ENCODE measurements at places on chromosomes 6 and 20.

DNA sequence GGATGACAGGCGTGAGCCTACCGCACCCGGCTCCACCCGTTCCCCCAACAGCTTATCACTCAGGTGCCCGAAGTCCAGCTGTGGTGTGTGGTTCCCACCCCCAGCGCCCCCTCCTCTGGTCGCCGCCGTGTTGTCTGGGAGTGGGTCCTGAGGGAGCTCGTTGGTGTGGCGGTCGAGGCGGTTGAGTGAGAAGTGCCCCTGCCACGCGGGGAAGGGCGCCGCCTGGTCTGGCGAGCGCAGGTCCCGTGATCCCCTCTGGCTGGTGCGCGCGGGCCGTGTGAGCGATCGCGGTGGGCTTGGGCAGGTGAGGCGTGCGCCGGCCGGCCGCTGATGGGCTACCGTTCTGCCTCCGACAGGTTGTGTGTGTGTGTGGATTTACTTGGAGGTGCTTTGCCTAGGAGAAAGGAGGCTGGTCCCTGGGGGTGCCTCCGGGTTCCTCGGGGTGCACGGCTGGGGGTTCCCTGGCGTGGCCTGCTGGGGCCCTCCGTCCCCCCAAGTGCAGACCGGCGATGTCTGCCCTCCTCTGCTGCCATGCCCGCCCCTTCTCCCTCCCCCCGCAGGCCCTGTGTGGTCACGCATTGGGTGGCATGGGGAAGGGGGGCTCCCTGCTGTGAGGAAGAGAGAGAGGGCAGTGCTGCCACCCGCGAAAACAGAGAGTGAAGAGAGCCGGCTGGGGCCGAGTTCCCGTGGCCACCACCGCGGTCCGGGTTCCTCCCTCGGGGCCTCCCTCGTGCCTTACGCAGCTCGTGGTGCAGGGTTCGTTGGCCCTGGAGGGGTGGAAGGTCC is 336.0 kb upstream of the DEFB115 start:
- no peak for DNase-seq

GRCh38 chr20:16764560-16764959 is 16.4 kb downstream of the OTOR start:
- no peak for DNase-seq

GRCh38 chr20:24584078-24584477 is 114.6 kb downstream of the SYNDIG1 start:
- DNase-seq = no peak

GRCh38 chr20:61815678-61816077 is 250.0 kb downstream of the TAF4 start:
- DNase-seq = no peak

GRCh38 chr6:90885611-90886056 is 298.8 kb upstream of the MAP3K7 start:
- DNase-seq = no peak

- DNase-seq = no peak
Observed at GRCh38 chr6:168342636-168343035, 23.1 kb upstream of the DACT2 start.

DNA sequence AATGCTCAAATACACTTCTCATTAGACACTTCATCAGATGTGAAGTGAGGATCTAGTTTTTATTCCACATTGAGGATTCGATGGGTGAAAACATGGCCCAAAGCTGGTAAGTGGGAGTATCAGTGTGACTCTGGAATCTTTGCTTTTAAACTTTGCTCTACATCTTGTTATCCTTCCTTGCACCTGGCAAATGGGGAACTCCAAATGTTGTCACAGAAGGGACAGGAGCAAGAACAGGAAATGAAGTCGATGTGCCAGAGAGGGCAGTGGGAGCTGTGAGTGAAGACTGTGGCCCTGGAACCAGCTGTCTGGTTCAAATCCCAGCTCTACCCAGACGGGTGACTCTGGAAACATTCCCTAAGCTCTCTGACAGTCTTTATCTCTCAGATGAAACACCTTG is 86.7 kb upstream of the AGPAT4 start:
- DNase-seq = no peak

DNA sequence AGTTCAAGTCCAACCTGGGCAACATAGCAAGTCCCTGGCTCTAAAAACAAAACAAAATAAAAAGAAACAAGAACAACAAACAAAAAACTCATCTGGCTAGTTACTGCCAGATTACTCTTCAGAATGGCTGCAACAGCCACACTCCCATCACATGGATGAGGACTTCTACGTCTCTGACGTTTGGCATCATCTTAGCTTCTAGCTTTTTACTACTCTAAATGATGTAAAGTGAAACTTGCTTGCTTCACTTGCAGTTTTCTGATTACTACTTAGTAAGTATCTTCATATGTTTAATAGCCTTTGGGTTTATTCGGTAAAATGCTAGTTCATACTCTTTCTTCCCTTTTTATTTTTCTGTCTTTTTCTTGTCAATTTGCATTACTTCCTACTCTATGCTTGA is 161.1 kb upstream of the CARMIL1 start:
- DNase-seq = no peak

DNA sequence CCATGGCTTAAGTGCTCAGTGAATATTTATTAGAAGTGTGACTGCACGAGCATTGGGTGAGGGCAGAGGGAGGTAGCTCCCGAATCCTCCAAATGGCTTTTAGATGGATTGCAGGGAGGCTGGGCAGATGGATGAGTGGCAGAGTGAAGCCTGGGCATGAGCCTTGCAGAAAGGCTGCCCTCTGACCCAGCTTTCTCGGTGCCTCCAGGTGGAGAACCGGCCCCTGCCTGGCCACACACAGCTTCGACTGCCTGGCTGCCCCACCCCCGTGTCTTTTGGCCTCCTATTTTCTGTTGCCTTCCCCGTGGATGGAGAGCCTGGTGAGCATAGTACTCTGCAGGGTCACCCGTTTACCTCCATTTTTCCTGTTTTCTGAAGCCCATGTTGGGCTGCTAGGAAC is 3.4 kb downstream of the VARS2 start:
- DNase-seq = no peak

- DNase-seq = no peak
Observed at GRCh38 chr6:131967948-131968347, 16.8 kb upstream of the CCN2 start.

- DNase-seq = no peak
Observed at GRCh38 chr20:40368876-40369275, 320.2 kb downstream of the MAFB start.

DNA sequence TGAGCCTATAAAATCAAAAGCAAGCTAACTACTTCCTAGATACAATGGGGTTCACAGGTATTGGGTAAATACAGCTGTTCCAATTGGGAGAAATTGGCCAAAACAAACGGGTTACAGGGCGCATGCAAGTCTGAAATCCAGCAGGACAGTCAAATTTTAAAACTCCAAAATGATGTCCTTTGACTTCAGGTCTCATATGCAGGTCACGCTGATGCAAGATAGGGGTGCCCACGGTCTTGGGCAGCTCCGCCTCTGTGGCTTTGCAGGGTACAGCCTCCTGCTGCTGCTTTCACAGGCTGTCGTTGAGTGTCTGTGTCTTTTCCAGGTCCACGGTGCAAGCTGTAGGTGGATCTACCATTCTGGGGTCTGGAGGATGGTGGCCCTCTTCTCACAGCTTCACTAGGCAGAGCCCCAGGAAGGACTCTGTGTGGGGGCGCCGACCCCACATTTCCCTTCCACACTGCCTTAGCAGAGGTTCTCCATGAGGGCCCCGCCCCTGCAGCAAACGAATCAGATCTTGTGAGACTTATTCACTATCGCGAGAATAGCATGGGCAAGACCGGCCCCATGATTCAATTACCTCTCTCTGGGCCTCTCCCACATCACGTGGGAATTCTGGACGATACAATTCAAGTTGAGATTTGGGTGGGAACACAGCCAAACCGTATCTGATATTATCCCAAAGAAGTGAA is 11.9 kb upstream of the SMIM29 start:
- no peak for DNase-seq

GRCh38 chr6:133697666-133698065 is 191.2 kb upstream of the TCF21 start:
- no peak for DNase-seq

- no peak for DNase-seq
Observed at GRCh38 chr20:43431134-43431519, 26.6 kb upstream of the SRSF6 start.

DNA sequence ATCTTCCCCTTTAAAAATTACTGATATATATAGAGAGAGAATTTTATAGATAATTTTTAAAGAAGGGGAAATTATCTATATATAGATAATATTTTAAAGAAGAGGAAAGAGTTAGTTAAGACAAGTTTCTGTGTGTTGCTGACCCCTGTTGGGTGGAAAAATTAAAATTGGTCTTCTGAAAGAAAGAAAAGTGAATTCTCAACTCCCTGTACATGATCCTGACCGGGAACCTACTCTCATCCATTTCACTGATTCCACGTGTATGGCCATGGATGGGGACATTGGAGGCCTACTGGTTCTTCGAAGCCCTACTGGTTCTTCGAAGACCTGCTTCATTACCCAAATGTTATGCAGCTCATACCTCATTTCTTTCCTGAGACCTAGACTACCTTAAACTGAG is 53.0 kb upstream of the TCF21 start:
- no peak for DNase-seq

GRCh38 chr6:32946893-32947292 is 6.0 kb downstream of the HLA-DMA start:
- no peak for DNase-seq

- no peak for DNase-seq
Observed at GRCh38 chr20:24691901-24692351, 222.5 kb downstream of the SYNDIG1 start.

GRCh38 chr6:41406728-41407489 is 71.5 kb downstream of the NCR2 start:
- DNase-seq = no peak

DNA sequence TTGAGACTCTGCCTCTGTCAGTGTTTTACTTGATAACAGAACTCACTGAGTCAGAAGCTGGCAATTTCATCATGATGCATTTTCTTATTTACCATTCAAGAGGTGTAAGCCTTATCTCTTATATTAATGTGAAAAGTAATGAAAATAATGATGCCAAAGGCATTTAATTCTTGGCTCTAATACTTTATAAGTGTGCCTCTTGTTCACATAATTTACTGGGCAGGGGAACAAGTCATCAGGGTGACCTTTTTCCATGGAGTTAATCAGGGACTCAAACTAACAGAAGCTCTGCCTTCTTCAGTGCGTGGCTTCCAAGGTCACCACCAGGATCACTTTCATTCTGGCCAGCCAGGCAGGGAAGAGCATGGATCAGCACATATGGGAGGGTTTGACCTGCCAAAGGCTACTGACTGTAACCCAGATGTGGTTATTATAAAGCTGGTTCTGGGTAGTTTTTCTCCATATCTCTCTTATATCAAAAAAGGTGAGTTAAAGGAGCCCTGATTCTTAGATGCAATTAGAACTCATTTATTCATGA is 5.2 kb upstream of the PLCB1 start:
- DNase-seq = no peak

DNA sequence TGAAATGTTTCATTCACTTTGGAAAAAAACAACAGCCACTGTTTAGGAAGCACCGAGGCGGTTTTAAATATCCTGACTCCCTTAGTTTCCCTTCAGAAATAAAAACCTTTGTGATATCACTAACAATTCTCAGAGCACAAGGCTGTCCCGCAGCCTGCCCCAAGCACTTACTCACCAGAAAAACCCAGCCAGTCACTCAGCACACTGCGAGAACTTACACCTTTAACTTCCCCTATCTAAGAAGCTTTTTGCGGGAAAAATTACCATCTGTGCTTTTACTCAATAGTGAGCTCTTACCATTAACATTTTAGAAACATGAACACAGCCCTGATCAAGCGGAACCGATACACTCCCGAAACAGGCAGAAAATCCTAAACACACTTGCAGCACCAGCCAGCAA is 9.3 kb downstream of the ZBTB46 start:
- no peak for DNase-seq

- DNase-seq = no peak
Observed at GRCh38 chr6:114740547-114740946, 397.7 kb upstream of the HS3ST5 start.

DNA sequence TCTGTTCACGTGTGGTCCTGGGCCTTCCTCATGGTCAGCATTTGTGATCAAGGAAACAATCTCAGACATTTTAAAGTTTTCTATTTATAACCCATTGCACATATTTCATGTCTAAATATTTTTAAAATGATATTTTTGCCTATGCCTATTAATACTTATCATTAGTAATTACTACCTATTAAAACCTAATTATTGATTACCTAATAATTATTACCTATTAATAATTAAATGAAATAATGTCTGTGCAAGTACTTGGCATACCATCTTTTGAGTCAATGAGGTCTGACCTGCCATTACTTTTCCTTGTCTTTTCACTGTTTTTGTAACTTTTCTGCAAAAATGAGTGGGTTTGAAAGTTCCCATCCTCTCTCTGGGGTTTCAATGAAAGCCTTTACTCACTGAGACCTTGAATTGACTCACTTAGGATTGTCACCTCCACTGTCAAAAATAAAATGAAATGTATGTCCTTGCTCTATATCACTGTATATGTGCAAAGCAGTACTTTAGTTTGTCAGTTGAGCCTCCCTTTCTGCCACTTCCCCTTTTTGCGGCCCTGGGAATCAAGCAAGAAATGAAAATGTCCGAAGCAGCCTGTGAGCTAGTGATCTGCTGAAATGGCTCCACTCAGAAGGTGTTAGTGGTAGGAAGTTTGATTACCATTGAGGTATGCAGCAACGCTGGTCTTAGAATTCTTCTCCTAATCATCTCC is 87.8 kb downstream of the L3MBTL3 start:
- DNase-seq = no peak

GRCh38 chr20:63744574-63745423 is 5.2 kb downstream of the SLC2A4RG start:
- no peak for DNase-seq

DNA sequence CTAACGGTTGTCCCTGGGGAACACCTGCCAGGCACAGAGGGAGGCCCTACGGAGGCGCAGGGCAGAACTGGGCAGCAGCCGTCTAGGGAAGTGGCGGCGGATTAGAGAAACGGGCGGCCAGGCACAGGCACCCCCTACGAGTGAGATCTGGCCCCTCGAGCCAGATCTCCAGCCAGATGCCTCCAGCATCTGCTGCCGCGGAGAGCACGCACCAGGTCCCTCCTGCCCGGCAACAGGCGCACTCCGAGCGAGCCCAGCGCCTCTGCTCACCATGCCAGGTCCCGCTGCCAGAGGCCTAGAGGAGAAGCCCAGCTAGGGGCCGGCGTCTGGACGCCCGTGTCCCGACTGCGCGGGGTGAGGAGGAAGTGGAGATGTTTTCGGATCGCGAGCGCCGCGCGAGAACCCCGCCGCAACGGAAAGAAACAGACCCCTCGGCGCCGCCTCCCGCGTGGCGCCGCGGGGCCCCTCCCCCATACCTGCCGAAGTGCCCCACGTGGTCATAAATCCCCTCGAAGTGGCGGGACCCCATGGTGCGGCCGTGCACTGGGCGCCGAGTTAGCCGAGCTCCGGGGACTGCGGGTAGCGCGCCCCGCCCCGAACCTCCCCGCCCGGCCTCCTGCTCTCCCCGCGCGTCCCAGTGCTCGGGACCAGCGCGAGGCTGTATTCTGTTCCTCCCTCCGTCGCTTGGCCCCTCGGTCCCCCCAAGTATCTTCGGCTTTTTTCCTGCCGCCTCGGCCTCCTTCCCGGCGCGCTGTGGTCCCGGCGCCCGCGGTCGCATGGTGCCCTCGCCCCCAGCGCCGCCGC is at the start of gene SLC22A16:
TSS of gene SLC22A16 (minus strand) at position 568 of the 804 bp plus-strand sequence. CDS start at position 529, 39 bp downstream.
- DNase-seq = no peak
